ENCODE measurements at places on chromosomes 1 and 21.

- no peak for DNase-seq
Observed at GRCh38 chr1:168499688-168500049, 44.1 kb downstream of the XCL2 start.

GRCh38 chr21:31752967-31753366 lies 21.0 kb upstream of the SCAF4 start:
- no peak for DNase-seq

GRCh38 chr1:159881622-159882526 lies 18.1 kb downstream of the CFAP45 start:
- no peak for DNase-seq

GRCh38 chr21:26769613-26770188 lies 75.5 kb downstream of the ADAMTS1 start:
- DNase-seq, result no peak

DNA sequence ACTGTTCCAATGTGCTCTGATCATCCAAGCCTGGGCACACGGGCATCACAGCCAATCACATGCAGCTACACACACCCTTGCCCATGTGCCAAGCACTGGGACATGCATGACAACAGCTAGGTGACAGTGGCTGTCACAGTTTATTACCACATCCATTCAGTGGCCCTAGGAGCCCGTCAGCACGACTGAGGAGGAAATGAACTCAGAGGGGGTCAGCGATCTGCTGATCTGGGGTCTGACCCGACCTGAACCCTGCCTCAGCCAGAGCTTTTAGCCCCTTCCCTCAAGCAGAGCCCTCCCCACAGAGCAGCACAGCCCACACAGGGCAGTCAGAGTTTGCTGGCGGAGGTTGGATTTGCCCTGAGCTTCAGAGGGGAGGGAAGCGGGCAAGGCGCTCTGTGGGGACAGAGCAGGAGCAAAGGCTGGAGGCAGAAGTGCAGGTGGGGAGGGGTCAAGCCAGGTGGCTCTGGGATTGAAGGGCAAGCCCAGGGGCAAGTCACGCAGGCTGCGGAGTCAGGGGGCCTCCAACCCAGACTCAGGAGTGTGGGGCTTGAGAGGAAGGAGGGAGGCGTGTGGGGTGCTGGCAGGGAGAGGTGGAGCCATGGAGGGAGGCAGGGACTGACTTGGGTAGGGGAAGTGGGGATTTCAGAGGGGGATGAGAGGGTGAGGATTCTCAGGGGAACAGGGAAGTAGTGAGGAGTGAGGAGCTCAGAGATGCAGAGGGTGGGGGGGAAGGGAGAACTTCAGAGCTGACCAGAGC lies 10.4 kb downstream of the SH3BGRL3 start:
- DNase-seq, result no peak

- DNase-seq, result no peak
Observed at GRCh38 chr1:87642581-87643221, 314.0 kb downstream of the LMO4 start.

DNA sequence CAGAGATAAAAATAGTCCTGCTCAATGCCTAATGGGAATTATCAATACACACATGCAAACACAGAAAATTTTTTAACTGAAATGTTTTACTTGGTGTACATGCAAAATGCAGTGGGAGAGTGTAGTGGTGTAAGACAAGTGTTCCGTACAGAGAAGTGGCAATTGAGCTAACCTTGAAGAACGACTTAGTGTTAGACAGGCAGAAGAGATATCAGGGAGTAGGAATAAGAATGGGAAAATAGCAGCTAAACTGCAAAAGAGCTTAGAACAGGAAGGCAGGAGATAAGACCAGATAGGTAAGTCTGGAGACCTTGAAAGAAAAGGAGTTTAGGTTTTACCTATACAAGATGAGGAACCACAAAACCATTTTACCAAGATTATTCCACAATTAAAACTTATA lies 9.0 kb downstream of the USP24 start:
- no peak for DNase-seq

- DNase-seq, result no peak
Observed at GRCh38 chr1:230427094-230427876, 1.2 kb upstream of the PGBD5 start.

DNA sequence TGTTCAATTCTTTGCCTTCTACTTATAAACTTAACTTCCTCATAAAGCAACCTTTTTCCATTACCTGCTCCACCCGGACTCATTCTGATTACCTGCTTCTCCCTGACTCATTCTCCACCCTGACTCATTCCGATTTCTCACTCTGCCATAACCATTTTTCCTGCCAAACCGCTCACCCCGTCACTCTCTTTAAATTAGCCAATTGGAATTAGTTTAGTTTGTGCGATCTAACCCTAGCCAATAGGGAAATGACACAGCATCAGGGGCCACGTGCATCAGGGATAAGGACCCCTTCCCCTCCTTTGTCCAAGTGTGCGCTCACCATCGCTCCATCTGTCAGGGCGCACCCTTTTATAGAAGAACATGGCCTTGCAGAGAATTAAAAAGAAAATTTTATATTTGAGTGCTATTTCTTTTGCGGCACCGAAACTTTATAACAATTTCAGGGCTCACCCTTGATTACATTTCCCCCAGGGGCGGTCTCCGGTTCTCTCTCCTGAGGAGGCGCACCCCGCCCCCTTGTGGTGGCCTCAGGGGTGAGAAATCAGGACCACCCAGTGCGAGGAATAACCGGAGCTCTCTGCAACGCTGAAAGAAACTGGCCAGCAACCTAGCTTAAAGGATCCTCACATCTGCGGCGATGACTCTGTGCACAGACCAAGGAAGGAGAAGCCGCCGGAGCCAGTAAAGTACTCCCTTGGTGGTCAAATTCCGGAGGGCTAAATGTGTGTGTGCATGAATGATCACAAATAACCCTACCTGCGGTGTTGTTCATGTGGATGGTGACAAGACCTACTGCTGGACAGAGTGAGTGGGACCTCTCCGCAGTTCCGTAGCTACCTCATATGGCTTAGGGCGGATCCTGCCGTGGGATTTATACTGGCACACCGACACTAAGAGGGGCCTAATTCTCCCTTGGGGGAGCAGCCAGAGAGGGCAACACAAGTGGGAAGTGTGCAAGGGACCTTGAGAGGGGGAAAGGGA lies 30.3 kb upstream of the CBR3 start:
- DNase-seq, result peak; percentile 21

DNA sequence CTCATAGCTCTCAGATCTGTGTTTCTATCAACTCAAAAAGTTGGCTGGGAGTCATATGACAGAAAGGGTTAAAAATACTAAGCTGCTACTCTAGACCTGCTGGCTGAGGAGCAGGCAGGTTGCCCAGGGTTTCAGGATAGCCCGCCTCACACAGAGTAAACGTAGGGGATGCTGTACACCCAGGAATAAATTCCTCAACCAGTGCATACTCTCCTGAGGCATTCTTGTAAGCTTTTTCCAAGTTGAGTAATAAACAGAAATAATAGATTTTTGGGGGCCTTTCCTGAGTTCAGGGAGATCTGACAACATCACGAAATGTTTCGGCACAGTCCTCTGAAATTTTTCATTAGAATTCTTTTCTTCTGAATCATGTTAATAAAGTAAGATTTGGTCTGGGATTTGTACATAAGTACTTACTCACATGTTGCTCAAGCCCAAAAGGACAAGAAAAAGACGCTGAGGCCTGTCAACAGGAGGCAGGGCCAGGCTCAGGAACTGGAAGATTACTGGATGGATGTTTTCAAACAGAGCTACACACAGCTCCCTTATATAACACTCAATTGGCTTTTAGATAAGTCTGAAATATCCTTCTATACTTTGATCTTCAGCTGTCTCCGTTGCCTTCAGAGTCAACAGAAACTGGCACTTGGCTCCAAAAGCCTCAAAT lies 41.0 kb downstream of the TGFBR3 start:
- DNase-seq, result no peak

- DNase-seq, result no peak
Observed at GRCh38 chr1:109266965-109267364, 16.0 kb downstream of the PSRC1 start.

DNA sequence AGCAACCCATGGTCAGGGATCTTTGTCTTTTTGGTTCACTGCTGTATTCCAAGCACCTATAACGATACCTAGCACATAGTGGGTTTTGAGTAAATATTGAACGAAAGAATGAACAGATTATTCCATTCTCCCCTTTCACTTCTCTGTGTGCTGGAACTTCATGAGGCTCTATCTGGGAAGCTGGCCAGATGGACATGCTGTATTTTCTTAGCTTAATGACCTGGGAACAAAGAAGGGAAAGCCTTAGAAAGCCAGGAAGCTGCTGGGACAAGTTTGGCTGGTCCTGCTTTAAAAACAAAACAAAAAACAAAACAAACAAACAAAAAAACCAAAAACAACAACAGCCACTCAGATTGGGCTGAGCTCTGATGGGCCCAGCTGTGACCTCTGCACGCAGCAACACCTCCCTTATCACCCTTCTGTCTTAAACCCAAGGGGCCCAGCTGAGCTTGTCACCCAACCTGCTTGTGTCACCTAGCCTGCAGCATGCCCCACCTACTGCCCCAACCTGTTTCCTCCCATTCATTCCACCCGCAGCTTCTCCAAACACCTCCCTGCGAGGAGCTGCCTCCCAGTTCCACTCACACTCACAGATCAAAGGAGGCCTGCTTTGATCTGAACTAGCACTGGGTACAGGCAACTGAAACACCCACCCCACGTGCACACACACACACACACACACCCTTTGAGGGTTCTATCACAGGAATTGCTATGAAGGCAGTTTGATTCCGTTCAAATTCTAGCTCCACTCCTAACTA lies 37.1 kb downstream of the SLC30A1 start:
- DNase-seq, result no peak

DNA sequence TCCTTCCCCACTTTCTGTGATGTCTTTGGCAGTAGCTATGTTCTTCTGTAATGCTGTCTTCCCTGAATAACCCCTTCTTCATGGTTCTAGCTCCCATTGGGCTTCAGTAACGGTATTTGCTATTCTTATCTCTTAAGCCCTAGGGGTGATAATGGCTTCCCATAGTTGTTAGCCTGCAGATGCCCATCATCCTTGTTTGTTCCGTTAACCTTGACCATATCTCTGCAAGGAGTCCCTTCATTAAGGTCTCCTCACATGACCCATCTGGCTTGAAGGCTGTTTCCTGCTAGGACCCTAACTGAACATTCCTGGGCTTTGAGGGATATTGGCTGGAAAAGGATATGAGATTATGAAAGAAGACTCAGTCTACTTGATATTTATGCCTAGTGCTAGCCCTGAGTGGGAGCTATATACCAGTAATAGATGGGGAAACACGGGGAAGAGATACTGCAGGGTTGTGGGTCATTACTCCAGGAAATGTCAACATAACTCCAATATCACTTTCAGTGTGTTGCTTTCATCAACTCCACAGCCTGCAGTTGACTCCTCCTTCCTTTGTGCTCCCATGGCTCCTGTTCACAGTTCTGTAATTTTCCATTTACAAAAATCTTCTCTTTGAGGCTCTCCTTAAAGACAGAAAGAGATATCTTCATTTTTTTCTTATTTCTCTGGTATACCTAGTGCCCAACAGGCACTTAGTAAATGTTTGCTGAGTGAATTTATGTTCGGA lies 2.5 kb downstream of the MR1 start:
- DNase-seq, result no peak

- no peak for DNase-seq
Observed at GRCh38 chr1:33898881-33899280, 35.0 kb downstream of the HMGB4 start.

GRCh38 chr1:234875953-234876855 lies 252.4 kb downstream of the TOMM20 start:
- DNase-seq, result no peak

DNA sequence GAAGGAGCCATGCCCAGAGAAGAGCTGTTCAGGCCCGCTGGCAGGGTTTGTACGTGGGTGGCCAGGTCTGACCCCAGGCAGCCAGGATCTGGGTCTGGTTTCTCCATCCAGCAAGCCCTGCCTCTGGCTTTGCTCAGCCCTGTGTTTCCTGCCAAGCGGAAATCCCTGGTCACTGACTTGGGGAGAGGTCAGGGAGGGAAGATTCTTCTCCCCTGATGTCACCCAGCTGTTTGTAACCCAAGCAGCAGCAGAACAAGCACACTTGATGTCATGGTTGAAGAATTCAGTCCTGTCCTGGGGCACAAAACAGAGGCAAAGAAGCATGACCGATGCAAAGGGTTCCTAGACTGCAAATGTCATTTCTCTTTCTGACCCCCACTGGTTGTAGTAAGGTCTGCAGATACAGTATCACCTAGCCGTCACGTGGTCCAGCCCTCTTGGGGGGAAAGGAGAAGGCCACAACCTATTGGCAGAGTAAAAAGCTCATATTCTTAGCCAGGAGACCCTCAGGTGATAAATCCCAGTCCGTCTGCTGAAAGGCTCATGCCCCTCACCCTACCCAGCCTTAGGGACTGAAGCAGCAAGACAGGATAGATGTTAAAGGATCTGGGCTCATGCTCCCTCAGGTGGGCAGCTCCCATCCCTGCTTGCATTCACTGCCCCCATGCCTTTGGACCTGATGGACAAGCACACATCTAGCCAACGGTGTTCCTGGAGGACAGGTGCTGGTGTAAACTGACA lies 120.9 kb downstream of the SYT2 start:
- no peak for DNase-seq

- no peak for DNase-seq
Observed at GRCh38 chr1:54609301-54609921, 13.9 kb downstream of the FAM151A start.

Data from stimulated activated CD8-positive, alpha-beta memory T cell treated with anti-CD3 and anti-CD28 coated beads, Interleukin-15, amount 100 ng/mL, for 4 hours (primary cell).